NAMALWA (cell line): ENCODE measurements at places on chromosomes 12 and 14.
A peak's percentile ranks its signal among the peaks of the same experiment; 100 is the strongest.

GRCh38 chr12:93974252-93974651 lies 174.1 kb upstream of the PLXNC1 start:
- no peak for DNase-seq

GRCh38 chr12:54984658-54985376 lies at the start of gene TESPA1:
Gene TESPA1, minus strand, starts transcription at chr12:54984762. Its CDS starts 10,200 bp downstream, at chr12:54974562.
- peak; percentile 93 for DNase-seq

GRCh38 chr12:74456431-74456830 lies 81.2 kb upstream of the ATXN7L3B start:
- DNase-seq: no peak

DNA sequence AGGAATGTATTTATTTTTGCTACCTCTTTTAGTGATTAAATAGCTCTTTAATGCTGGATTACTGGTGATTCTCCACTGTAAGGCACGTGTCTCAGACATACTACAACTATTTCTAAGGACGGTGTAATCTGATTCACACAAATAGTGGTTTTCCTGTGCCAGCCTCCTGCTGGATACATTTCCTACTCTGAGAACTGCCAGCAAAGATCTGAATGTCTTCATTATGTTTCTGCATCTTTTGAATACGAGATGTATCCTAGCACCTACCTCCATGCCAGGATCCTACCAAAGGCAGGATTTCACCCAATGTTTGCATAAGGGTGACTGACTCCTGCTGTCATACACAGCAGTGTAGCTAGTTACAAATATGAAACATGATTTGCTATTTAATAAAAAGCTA lies 120.6 kb downstream of the PRICKLE1 start:
- DNase-seq: no peak

DNA sequence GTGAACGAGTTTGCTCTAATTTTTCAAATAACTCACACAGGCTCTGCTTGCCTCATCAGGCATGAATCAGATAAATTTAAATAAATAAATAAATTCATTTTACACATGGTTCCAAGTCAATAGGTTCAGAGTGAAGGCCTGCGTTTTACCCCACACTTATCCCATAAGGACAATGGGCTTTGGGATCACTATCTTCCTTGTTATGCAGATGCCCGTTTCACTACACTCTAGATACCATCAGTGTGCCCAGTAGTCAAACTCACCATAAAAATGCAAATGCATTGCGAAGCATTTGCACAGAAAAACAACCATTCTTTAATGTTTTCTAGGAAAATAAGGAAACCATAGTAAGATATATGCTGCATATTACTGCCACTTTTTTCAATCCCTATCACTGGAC lies 155.9 kb upstream of the CCDC196 start:
- DNase-seq: no peak

DNA sequence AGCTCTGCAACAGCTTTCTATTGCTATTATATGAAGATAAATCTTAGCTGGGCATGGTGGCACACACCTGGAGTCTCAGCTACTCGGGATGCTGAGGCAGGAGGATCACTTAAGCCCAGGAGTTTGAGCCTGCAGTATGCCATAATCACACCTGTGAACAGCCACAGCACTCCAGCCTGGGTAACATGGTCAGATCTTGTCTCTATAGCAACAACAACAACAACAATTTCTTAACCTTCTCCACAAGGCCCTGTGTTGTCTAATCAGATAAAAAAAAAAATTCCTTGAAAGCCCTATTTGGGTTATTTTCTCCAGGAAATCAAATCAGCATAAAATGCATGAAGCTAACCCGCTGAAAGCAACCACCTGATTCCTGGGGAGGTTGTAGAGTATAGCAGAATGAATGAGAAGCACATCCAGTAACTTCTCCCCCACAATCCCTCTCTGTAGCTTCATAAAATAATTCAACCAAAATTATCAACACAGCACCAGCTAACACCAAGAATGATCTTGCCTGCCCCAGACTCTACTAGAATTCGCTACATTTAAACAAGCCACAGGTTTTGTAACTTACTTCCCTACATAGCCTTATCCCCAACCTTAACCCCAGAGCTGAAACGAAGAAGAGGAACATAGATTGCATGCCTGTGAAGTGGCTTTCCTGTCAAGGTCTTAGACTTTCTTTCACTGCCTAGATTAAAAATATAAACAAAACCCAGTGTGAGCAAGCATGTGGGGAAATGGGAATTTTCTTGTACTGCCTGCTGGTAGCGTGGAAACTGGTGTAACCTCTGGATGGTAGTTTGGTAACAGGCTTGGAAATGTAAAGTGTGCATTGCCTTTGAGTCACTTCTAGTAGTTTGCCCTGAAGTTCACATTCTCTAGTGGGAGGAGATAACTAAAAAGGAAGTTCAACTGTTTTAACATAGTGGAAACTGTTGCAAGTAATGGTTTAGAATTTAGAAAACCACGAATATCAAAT lies 6.0 kb upstream of the STK38L start:
- peak; percentile 57 for DNase-seq

DNA sequence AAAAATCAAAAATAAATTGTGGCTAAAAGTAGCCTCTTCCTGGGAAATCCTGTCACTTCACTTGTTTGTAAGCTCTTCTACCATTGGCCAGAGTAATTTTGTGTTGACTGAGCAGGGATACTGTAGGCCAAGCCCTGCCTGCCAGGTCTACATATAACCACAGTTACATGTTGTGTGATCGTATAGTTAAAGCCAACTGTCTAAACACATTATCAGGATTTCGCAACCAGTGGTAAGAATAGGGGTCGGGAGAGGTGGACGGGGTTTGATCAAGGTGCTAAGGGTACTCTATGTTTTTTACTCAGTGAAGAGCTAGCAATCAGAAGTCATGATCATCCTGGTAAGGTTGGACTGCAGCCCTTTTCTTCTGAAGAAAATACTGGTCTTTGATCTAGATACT lies 13.4 kb downstream of the ANKRD13A start:
- DNase-seq: no peak

- no peak for DNase-seq
Measured at GRCh38 chr14:73244541-73245290, 7.4 kb downstream of the PAPLN start.

GRCh38 chr12:4153343-4153892 lies 120.1 kb upstream of the CCND2 start:
- DNase-seq: no peak

GRCh38 chr14:74610866-74611649 lies 979 bp downstream of the LTBP2 start:
- DNase-seq: no peak

DNA sequence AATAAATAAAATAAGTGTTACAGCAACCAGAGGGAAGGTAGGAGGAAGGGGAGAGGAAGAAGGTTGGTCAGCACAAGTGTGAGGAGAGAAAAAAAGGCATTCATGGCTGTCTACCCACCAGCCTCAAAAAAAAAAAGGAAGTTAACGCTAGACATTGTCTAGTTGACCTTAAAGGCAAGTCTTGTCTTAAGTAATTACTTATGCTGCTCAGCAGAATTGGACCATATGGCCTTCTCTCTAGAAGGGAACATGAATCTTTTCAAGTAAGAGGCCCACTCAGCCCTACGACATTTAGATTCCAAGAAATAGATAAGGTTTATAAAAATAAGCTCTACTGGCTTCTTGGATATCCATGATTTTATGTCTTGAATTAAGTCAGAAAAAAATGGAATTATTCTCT lies 172.7 kb downstream of the ETNK1 start:
- no peak for DNase-seq

- no peak for DNase-seq
Measured at GRCh38 chr14:106657460-106657859, 1131.1 kb downstream of the TMEM121 start.

DNA sequence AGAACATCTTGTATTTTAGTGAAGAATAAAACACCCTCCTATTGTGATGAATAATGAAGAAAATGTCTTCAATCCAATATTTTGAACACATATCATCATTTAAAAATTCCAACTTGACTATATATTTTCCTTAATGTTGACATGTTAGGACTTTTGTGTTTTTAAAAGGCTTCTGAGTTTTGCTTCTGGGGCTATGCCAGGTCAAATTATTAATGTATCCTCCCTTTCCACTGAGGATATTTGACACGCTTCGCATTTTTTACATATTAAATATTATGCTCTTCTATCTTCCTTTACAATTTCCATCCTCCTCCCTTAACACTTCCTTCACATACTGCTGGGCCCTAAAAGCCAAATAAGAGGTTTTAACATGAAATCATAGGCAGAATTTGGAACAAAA lies 20.6 kb downstream of the RERG start:
- DNase-seq: no peak

GRCh38 chr12:69916544-69917235 lies 91.7 kb downstream of the MYRFL start:
- DNase-seq: no peak

GRCh38 chr12:6764011-6764828 lies 1.9 kb upstream of the PTMS start:
- DNase-seq: peak; percentile 98

DNA sequence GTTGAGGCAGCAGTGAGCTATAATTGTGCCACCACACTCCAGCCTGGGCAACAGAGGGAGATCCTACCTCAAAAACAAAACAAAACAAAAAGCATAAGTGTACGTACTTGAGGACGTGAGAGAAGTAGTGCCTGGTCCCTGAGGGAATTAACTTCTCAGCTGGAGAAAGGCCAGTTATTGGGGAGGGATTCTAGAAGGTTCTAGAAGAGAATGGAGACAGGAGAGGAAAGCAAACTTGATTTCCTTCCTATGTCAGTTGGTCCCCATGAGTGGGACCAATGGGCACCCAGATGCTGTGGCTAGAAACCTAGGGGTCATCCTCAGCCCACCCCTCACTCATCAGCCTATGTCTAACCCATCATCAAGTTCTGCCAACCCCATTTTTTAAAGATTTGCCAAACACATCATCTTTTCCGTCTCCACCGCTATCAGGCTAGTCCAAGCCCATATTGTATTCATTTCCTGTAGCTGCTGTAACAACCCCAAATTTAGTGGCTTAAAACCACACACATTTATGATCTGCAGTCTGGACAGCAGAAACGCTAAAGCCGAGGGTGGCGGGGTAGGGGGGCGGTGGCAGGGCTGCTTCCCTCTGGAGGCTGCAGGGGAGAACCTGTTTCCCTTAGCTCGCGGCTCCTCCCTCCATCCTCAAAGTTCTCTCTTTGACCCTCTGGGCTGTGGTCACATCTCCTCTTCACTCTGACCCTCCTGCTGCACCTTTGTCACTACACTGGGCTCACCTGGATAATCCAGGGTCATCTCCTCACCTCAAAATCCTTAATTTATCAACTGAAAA lies 7.2 kb upstream of the RBM19 start:
- DNase-seq: no peak

GRCh38 chr12:32893458-32893857 lies 3.1 kb downstream of the PKP2 start:
- no peak for DNase-seq

DNA sequence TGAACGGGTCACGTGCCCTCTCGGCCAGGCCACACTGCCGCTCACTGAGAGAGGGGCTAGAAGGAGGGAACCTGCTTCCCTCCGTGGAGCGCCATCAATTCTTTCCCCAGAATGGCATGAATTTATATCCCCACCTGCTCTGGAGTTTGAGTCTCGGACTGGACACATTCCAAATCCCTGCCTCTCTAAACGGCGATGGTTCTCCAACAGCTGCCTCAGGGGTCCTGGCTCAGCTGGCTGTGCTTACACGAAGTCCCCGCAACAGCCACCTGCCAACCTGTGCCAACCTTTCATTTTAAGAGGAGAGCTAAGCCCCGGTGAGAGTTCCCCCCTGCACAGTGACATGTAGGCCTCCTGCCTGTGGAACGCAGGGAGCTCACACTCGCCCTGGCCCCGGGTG lies 73.2 kb downstream of the RIMBP2 start:
- DNase-seq: no peak

GRCh38 chr12:40313928-40314327 lies 89.1 kb downstream of the LRRK2 start:
- no peak for DNase-seq

DNA sequence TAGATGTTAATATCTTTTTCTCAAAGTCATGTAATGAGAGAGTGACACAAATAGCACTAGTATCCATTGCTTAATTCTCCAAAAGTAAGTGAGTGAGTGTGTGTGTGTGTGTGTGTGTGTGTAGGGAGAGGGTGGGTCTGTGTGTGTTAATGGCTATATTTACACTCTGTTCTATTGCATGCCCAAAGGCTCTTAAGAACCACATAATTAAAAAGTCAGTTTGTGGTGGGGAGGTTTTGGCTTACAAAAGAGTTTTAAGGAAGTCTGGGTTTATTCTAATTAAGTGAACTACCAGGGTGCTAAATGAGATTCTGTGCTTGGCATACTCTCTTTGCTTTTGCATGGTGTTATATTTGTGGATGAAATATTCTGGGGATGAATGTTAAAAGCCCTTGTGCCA lies 1897.6 kb upstream of the FLRT2 start:
- DNase-seq: no peak

DNA sequence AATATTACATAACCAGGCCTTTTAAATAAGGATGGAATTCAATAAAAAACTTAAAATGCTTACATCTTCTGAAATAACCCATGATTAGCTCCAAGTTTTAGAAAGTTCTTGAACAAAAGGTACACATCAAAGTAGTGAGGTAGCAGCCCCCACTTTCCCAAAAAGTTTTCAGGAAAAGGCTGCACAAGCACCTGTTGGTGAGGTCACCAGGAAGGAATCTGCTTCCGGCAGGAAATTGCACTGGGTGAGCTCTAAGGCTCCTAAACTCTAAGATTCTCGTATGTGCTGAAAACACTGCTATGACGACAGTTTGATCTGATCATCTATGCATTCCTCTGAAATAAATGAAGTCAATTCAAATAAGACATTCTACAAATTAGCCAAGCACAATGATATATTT lies 34.3 kb upstream of the TTC7B start:
- no peak for DNase-seq

- no peak for DNase-seq
Measured at GRCh38 chr14:89327771-89328212, 89.2 kb downstream of the FOXN3 start.

DNA sequence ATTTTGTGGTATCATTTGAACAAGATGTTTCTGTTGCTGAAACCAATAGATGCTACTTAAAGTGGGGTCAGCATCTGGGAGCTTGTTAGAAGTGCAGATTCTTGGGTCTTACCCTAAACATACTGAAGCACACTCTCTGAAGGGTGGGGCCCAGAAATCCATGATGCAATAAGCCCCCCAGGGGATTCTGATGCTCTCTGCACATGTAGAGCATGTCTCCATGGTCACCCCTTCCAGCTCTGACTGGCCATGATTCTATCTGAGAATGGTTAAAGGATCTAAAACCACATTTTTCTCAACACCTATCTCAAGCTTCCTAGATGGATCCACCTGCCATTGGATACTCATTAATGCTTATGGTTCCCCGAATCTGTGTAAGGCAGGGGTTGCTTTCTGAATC lies 20.4 kb downstream of the JDP2 start:
- no peak for DNase-seq

DNA sequence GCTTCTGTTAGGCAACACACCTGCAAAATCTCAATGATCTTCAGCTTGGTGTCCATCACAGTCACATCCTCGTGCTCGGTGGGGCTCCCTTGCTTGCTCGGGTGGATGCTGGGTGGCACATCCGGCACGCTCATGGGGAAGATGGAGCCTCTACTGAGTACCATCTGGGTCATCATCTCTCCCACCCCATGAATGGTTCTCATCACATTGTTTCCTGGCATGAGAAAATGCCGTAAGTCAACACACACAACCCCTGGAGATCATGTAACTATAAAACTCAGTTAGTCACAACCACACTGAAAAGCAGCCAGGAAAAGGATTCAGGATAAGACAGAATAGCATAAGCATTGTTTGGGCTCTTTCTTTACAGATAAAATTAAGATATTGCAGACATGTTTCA lies 201.1 kb downstream of the ITPR2 start:
- DNase-seq: no peak
